GM18507 (cell line): ENCODE measurements at places on chromosomes 5 and 9.

- no peak for DNase-seq
Observed at GRCh38 chr5:2454876-2455275, 296.6 kb downstream of the IRX2 start.

DNA sequence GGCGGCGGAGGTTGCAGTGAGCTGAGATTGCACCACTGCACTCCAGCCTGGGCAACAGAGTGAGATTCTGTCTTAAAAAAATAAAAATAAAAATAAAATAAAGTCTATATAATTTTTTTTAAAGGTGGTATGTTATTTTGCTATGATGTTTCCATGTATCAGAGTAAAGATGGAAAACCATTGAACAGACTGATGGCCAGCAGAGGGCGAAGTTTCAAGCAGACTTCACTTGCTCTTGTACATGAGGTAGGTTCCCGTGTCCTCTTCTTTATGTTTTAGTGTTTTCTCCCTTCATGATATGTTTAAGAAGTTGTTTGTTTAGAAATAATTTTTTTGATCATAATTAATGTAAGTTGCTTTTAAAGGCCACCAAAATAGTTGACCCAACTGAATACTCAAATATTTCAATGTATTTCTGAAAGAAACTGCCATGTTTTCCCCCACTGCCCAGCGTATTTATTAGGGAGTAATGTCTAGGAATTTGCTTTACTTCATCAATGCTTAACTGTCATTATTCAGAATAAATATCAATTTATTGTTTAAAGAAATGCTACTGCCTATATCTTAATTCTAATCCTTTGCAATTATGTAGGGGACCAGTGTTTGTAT is 146.4 kb downstream of the HACD4 start:
- DNase-seq: peak; percentile 1

DNA sequence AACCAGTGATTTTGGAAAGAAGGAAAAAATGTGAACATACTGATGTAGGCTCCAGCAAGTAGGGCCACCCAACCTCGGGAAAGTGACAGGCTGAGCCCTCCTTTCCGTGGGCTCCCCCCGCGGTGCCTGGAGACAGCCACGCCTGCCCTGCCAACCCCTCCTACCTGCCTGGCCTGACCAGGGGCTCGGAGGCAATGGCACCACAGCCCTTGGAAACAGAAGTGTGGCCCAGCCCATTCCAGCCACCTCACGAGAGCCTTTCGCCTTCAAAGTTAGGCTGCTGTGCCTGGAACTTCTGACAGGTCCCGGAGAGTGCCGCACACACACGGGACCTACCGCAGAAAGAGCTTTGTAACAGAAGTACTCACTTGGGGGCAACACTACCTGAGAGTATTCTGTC is 49.5 kb upstream of the LRRC14B start:
- no peak for DNase-seq

GRCh38 chr5:109141222-109142200 is 268.3 kb downstream of the PJA2 start:
- DNase-seq: no peak

- no peak for DNase-seq
Observed at GRCh38 chr5:39774605-39775004, 349.8 kb upstream of the DAB2 start.

DNA sequence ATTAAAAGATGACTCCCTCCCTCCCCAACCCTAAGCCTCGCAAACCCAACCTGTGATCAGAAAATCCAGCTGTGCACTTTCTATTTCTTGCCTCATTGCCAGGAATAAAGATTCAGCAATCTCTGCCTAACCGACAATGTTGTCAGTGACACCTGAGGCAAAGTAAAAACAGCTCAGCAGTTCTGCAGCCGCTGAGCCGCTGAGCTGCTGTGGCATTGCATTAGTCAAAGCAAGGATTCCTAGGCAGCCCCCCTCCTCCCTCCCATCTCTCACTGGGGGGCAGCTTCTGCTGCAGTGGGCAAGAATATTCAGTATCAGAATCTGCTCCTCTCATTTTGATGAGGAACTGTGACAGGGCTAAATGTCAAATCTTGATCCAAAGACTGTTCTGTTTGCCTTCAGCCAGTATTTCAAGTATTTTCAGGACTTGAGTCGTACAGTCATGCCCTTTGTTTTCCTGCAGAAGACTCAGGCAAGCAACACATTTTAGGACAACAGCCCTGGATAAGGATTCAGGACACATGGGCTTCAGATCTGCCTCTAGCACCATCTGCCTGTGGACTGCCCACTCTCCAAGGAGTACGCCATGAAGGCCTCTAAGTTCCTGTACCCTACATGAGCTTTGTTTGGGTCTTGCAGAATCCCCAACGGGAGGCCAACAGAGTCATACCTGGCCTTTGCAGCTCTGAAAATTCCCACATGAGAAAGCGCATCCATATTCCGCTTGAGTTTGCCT is 41.1 kb upstream of the DAP start:
- no peak for DNase-seq

DNA sequence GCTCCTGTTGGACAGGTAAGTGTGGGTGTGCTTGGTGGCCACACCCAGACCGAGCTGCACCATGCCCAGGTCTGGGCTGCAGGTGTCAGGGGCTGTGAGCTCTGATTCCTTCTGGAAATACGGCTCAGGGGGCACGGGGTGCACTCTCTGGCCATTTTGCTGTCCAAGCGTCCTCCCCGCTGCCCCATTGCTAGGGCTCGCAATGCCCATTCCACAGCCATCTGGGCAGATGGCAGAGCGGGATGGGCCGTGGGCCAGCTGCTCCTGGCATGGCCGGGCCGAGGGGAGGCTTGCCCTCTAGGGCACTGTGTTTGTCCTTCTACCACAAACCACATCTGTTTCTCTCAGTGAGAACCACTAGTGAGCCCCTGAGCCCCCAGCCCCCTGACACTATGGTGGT is 67.9 kb upstream of the RXRA start:
- no peak for DNase-seq
